Activated CD4-positive, alpha-beta T cell treated with anti-CD3 and anti-CD28 coated beads, Interleukin-2, amount 50 U/mL, for 16 hours (primary cell): ENCODE measurements at places on chromosomes 13 and 19.

DNA sequence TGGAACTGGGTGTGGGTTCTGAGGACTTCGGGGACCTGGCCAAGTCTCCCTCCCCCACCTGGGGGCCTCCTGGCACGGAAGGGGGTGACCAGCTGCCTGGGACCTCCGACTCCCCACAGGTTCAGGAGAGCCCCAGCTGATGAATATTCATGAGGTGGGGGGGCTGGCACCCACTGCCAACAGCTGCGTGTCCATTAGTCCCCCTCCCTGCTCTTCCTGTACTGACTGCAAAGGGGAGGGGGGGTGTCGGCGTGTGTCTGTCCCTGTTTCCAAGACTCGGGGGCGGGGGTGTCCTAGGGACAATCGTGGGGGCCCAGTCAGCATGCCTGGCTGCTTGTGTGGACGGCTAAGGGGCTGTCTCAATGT, 10.6 kb upstream of the NFIX start:
- no peak for DNase-seq

GRCh38 chr19:46080561-46080960, 39.8 kb upstream of the IGFL4 start:
- DNase-seq: no peak

GRCh38 chr13:49530457-49530856, 34.7 kb downstream of the PHF11 start:
- no peak for DNase-seq

- DNase-seq: no peak
Measured at GRCh38 chr19:36058481-36059179, 3.9 kb downstream of the WDR62 start.

DNA sequence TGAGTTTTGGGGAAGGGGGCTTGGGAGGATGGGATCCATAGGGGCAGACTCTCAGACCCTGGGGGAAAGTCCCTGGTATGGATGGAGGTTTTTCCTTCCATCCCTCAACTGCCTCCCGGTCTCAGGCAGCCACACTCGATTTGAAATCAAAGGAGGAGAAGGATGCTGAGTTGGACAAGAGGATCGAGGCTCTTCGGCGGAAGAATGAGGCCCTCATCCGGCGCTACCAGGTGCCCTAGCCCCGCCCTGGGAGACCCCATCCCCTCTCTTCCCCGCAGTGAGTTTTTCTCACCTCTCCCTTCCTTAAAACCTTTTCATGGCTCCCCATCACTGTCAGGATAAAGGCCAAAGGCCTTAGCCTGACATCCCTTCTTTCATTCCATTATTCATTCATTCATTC, 2.1 kb downstream of the CCDC9 start:
- no peak for DNase-seq

GRCh38 chr19:52945652-52946321, 16.9 kb downstream of the ZNF816 start:
- no peak for DNase-seq

DNA sequence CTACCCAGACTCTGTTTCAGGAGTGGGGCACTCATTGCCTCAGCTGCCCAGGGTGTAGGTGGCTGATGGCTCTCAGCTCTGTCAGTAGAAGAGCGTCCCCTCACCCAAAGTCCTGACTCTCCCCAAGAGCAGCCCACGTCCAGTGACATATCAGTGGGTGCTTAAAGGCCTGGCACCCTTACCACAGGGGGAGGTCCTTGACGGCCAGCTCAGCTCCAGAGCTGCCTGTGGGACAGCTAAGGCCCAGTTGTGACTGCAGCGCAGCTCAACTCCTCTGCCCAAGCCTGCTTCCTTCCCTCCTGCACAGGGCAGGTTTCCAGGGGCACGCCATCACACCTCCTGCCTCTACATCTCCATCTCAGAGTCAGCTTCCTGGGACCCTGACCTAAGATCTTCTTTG, 32.4 kb downstream of the GRIK5 start:
- no peak for DNase-seq

- no peak for DNase-seq
Measured at GRCh38 chr19:19529783-19530422, 1.2 kb downstream of the YJEFN3 start.

- no peak for DNase-seq
Measured at GRCh38 chr19:40607311-40608239, 6.4 kb downstream of the LTBP4 start.

GRCh38 chr13:47139519-47139918, 242.7 kb upstream of the HTR2A start:
- DNase-seq: no peak

DNA sequence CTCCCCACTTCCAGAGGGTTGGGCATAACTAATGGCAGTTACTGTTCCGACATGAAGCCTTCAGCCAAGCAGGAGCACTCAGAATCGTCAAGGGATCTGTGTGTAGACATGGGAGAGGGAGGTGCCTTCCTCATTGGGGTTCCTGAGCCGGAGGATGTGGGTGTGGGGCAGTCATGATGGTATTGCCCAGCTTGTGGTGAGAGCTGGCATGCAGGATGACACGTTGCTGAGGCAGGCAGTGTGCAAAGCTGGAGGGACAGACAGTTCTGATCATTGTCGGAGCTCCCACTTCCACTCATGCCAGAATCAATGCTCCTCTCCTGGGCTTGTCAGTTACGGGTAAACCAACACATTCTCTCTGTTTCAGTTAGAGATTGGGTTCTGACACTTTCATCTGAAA, 83.9 kb upstream of the TSC22D1 start:
- DNase-seq: no peak

GRCh38 chr19:10782795-10783194, 53.2 kb downstream of the TMED1 start:
- no peak for DNase-seq

GRCh38 chr19:20051841-20052768, 12.8 kb upstream of the ZNF682 start:
- peak; percentile 65 for DNase-seq

DNA sequence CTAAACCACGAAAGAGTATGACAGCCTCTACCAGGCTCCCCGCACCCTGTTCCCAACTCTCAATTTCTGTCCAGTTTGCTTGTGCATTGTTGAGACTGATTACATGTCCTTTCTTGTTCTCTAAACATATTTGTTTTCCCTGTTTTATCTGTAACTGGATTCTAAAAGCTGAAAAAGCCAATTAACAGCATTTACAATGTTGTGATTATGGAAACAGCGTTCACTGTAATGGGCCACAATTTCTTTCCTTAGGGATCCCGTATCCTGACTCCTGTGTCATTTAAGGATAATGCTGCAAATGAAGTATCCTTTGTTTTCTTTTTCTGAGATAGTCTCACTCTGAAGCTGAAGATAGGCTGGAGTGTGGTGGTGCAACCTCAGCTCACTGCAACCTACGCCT, 20.5 kb downstream of the EBPL start:
- DNase-seq: no peak

DNA sequence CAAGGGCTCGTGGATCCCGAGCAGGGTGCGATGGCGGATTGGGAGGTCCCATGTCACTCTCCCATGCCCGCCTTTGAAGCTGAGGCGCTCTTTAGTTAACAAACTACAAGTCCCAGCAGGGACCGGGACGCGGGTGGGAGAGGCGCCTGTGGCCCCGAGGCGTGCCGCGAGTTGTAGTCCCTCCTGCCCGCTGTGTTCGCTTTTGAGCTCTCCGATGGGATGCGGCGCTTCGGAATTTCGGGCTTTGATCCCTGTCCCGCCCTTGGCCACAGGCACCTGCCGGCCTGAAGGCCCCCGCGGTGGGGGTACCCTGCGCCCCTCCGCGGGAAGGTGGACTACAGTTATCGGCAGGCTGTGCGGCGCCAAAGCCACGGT, 11.0 kb downstream of the CYTH2 start:
- DNase-seq: no peak

GRCh38 chr19:38060331-38060730, 153.3 kb downstream of the SIPA1L3 start:
- DNase-seq: no peak

- no peak for DNase-seq
Measured at GRCh38 chr19:21472507-21472906, 32.9 kb upstream of the ZNF429 start.

DNA sequence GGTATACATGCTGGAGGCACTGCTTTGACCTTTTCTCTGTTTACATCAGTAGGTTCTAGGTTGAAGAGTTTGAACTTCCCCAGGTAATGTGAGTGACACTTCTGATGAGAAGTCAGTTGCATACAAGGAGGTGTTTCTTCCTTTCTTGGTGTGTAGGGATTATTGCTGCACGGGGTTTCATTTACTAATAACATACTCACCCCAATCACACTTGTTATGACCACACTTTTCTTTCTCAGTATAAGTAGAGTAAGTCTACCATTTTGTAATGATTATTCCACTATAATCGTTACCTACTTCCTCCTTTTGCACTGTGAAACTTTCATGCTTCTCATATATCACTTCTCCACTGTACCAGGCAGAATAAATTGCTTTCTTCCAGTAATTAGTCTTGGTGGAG, 138.0 kb downstream of the TNFSF13B start:
- no peak for DNase-seq

GRCh38 chr13:61884830-61885229, 469.2 kb upstream of the PCDH20 start:
- no peak for DNase-seq

DNA sequence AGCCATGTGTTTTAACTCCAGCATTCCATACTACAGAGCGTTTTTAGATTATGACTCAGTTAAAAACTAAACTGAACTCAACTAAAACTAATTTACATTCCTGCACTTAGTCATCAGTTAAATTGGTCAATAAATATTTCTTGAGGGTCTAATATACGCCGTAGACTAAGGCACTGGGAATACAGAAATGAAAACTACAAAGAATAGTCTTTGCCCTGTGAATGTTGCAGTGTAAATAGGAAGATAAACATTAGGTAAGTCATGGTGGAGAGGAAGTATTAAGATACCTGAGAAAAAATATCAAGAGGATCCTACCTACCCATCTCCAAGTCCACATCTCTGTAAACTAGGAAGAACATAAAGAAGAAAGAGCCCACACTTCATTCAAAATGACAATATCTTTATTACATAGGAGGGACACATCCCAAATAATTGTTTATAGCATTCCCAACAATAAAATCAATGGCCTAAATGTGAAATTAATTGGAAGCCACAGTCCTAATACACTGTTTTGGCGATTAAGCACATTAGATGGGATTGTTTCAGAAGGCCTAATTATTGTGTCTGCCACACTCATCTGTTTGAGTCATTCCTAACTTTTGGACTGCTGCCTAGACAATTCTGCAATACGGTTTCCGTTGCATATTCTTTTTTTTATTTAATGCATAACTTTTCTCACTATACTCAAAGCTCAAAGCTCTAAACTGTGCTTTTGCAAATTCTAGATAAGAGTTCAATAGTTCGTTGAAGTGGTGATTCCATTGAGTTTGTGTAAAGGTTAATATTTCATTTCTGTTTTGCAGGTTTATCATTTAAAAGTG, 52.9 kb downstream of the MBNL2 start:
- DNase-seq: no peak

GRCh38 chr19:15313649-15314279, 18.6 kb downstream of the BRD4 start:
- no peak for DNase-seq

DNA sequence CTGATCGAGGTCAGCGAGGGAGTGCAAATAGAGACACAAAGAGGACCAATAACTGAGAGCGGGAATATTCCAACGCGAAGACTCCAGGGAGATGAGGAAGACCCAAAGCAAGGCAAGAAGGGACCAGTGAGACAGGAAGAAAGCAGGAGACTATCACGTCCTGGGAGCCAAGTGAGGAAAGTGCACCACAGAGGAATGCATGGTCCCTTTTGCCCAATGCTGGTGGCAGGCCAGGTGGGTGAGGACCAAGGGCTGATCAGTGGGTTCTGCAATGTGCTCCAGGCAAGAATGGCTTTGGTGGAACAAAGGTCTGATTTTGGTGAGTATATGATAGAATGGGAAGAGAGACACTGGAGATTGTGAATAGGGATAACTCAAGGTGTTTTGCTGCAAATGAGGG, 25.4 kb downstream of the CHST8 start:
- DNase-seq: no peak

DNA sequence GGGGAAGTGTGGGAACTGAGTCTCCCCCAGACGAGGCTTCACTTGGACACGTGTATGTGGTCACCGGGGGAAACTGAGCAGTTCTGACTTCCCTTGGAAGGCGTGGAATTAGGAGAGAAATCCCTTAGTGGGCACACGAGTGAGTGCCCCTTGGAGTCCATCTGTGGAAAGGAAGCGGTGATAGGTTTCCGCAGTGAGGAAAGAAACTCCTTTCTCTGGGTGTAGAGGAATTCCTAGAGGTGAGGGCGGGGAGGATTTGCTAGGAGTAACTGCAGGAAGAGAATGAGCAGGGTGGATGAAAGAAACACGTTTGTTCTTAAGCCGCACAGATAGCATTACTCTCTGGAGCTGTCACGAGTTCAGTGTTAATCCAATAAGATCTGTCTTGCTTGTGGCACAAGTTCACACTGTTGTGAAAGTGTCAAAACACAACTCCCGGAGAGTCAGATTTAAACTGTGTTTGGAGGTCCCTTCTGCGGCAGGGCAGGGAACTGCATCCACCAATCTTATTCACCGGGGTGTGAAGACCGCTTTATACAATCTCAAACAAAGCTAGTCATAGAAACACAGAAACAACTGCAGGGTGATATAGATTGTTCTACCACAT, 1.2 kb downstream of the KL start:
- DNase-seq: peak; percentile 89

- DNase-seq: no peak
Measured at GRCh38 chr13:87810920-87811344, 139.8 kb downstream of the SLITRK5 start.

- DNase-seq: no peak
Measured at GRCh38 chr13:37886879-37887278, 17.3 kb upstream of the TRPC4 start.

- DNase-seq: no peak
Measured at GRCh38 chr13:33761740-33762139, 56.2 kb upstream of the RFC3 start.

- no peak for DNase-seq
Measured at GRCh38 chr13:40792284-40793051, 3.1 kb downstream of the SLC25A15 start.

DNA sequence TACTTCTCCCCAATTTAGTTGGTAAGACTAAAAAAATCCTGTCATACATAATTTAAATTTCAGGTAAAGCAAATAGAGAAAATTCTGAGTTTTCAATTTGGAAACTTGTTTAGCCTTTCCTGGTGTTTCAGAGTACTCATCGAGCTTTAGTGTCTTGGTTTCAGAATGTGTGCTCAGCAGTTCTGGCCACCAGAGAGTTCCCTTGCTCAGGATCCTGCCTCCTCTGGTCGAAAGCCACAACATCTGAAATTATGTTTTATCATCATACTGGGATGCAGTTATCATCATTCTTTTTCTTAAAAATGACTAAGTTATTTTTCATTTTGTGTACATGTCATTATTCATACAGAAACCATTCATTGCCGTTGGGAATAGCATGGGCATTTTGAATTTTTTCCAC, 263.2 kb upstream of the SPRY2 start:
- no peak for DNase-seq

GRCh38 chr13:48561466-48562235, 28.8 kb upstream of the RCBTB2 start:
- peak; percentile 74 for DNase-seq

- no peak for DNase-seq
Measured at GRCh38 chr13:109131698-109132257, 502.4 kb downstream of the MYO16 start.

DNA sequence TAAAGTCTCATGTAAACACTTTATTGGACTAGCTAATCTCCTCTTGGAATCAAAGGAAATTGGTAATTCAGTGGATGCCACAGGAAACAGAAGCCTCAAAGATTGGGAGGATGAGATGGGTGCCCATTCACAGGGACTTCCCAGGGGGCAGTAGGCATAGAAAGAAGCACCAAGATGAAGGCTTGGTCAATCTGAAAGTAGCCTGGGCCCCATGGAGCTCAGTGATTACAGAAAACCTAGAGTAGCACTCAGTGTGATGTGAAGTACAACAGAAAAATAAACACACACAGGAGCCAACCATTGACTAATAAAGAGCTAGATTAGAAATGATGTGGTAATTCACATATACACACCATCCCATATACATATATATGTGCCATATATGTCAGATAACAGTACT, 560.6 kb downstream of the TBC1D4 start:
- DNase-seq: peak; percentile 10
